ENCODE measurements at places on chromosomes 7 and 10.

DNA sequence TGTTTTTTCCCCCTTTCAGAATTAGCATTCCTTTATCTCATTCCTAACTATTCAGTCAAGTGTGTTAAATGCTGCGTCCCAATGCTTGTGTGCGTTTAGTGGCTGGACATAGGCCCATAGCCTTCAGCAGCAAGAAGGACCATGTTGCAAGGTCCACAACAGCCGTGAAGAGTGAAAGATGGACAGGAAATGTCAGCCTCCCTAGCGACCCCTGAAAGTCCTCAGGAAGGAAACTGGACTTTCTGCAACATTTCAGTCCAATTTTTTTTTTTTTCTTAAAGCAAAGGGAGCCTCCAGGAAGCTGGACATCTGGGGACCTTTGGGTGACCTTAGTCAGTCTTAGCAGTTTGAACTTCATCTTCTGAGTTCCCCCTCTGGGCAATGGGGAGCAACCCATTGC lies 550.7 kb upstream of the MGMT start:
- no peaks in the 10 kb centered on the region for H3K27me3 ChIP-seq
- H3K27ac ChIP-seq: no peak overlapping the region
- no peak for DNase-seq
- no peaks in the 10 kb centered on the region for H3K4me1 ChIP-seq

DNA sequence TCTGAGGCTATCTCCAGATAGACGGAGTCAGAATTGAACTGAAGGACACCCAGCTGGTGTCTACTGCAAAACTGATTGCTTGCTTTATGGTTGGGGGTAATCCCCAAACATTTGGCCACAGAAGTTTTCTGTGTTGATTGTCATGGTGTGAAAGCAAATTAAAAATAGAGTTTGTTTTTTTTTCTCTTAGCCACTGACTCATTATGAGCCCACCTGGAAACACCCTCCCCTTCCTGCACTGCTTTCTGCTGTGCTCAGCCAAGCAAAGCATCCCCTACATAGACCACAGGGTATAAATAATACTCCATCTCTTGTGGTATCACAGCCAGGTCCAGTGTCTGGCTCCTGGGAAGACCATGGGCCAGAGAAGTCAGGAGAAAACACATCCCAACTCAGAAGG lies 6.5 kb upstream of the VWC2 start:
- no peaks in the 10 kb centered on the region for H3K4me1 ChIP-seq
- no peak overlapping the region for H3K27ac ChIP-seq
- H3K36me3 ChIP-seq: no peaks in the 10 kb centered on the region
- DNase-seq: no peak

DNA sequence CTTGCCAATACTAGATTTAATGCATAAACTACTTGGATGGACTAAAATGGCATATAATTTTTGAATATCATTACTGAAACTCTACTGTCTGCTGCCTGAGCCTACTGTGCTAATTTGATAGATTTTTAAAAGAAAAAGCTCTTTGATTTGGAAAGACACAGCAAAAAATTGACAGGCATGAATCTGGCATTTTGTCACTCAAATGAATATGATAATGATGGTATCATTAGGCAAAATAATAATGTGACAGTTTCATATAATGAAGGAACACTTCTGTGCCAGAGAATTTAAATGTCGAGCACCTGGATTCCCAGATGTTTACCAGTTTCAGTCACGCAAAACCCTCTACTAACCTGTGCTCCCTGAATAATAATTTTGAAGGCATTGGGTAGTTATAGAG lies 60.0 kb upstream of the SLC13A1 start:
- H3K27me3 ChIP-seq: no peaks in the 10 kb centered on the region
- no peak for DNase-seq
- no peak overlapping the region for H3K27ac ChIP-seq
- H3K4me1 ChIP-seq: no peaks in the 10 kb centered on the region

- no peak overlapping the region for H3K27ac ChIP-seq
- H3K27me3 ChIP-seq: no peaks in the 10 kb centered on the region
- H3K4me1 ChIP-seq: no peaks in the 10 kb centered on the region
- peaks cover 14% of the 10 kb centered on the region for H3K36me3 ChIP-seq
- no peak for DNase-seq
- no peak overlapping the region for H3K4me3 ChIP-seq
Measured at GRCh38 chr10:72201293-72201692, 14.5 kb upstream of the ANAPC16 start.

All from GM23248 (cell line).